ENCODE measurements at places on chromosomes 13 and 19. TPM values are rescaled to one million over a fixed set of nuclear protein-coding genes. Genes with fewer than 3 reads are reported as not detected.

The DPF1 gene
- total RNA-seq = 9.7 TPM

The DZIP1 gene
- 0.17 TPM for total RNA-seq

The RASIP1 gene
- total RNA-seq = 1.9 TPM

The ERF gene
- total RNA-seq = 96.1 TPM

The ATP4A gene
- 0.27 TPM for total RNA-seq

The REEP6 gene
- total RNA-seq = 53.9 TPM
